Activated CD8-positive, alpha-beta memory T cell treated with anti-CD3 and anti-CD28 coated beads, Interleukin-2, amount 10 ng/mL, durations not matched to agents 7 days and 5 days (primary cell): ENCODE measurements at places on chromosomes 6 and 20.

GRCh38 chr6:34953061-34954025 lies 64.3 kb downstream of the ANKS1A start:
- no peaks in the 10 kb centered on the region for H3K27me3 ChIP-seq
- DNase-seq: no peak
- H3K4me3 ChIP-seq: no peak overlapping the region
- no peak overlapping the region for H3K27ac ChIP-seq
- H3K36me3 ChIP-seq: no peaks in the 10 kb centered on the region

DNA sequence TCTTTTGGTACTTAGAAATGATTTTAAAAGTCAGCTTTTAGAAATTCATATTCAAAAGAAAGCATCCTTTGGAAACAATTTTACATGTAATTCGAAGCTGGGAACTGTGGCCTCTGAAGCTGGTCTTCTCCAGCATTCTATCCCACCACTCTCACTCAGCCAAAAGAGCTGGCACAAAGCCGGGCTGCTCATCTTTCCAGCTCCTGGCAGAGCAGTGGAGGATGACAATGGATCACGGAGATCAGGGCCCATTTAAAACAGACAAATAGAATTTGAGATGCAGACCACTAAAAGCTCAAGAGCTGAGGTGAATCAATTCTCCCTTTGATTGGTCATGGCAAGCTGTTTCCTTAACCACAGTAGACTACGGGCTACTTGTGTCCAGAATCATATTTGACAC lies 60.6 kb downstream of the OTOR start:
- no peak overlapping the region for H3K4me3 ChIP-seq
- peaks cover 28% of the 10 kb centered on the region for H3K27me3 ChIP-seq
- no peak overlapping the region for H3K27ac ChIP-seq

DNA sequence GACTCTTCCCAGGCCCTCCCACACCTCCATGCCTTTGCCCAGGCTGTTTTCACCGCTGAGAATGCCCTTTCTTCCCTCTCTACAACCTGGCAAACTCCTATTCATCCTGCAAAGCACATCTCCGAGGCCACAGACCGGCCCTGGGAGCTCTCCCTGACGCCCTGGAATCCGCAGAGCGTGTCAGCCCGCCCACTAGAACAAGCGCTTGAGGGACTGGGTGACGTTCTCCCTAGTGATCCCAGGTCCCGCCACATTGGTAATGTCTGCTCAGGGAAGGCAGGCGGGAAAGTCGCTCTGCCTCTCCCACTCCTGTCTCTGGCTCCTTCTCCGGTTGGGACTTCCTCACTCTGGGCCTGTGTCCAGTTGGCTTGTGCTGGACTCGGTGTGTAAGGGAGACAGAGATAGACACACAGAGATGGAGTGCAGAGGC lies 61.6 kb downstream of the SRC start:
- no peaks in the 10 kb centered on the region for H3K36me3 ChIP-seq
- H3K4me3 ChIP-seq: peak overlapping the region; percentile 1
- H3K27ac ChIP-seq: no peak overlapping the region
- DNase-seq: no peak

- H3K4me3 ChIP-seq: no peak overlapping the region
- DNase-seq: no peak
- H3K27ac ChIP-seq: no peak overlapping the region
Measured at GRCh38 chr6:143160015-143160414, 99.3 kb downstream of the AIG1 start.

GRCh38 chr6:136089876-136090275 lies 160.2 kb downstream of the MTFR2 start:
- H3K27ac ChIP-seq: no peak overlapping the region
- DNase-seq: no peak
- H3K4me3 ChIP-seq: no peak overlapping the region
- peaks cover 12% of the 10 kb centered on the region for H3K27me3 ChIP-seq
- no peaks in the 10 kb centered on the region for H3K4me1 ChIP-seq
- no peaks in the 10 kb centered on the region for H3K36me3 ChIP-seq

GRCh38 chr6:82589509-82590206 lies 226.0 kb downstream of the TPBG start:
- H3K27ac ChIP-seq: no peak overlapping the region
- H3K4me3 ChIP-seq: no peak overlapping the region
- no peaks in the 10 kb centered on the region for H3K36me3 ChIP-seq
- peaks cover 3% of the 10 kb centered on the region for H3K4me1 ChIP-seq
- no peaks in the 10 kb centered on the region for H3K27me3 ChIP-seq
- DNase-seq: no peak

DNA sequence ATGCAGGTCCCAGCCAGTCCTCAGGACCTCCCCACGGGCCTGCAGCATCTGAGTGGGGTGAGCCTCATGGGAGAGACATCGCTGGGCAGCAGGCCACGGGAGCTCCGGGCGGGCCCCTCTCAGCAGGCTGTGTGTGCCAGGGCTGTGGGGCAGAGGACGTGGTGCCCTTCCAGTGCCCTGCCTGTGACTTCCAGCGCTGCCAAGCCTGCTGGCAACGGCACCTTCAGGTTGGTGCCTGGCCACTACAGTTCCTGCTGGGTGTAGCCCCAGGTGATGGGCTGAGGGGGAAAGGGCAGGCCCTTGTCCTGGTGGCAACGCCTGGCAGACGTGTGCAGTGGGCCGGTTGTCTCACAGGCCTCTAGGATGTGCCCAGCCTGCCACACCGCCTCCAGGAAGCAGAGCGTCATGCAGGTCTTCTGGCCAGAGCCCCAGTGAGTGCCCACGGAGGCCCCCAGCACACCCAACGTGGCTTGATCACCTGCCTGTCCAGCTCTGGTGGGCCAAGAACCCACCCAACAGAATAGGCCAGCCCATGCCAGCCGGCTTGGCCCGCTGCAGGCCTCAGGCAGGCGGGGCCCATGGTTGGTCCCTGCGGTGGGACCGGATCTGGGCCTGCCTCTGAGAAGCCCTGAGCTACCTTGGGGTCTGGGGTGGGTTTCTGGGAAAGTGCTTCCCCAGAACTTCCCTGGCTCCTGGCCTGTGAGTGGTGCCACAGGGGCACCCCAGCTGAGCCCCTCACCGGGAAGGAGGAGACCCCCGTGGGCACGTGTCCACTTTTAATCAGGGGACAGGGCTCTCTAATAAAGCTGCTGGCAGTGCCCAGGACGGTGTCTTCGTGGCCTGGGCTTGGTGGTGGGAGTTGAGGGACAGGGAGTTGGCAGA lies 787 bp upstream of the TNFRSF6B start:
- H3K36me3 ChIP-seq: peaks cover 10% of the 10 kb centered on the region
- H3K4me1 ChIP-seq: peaks cover 20% of the 10 kb centered on the region
- H3K27me3 ChIP-seq: no peaks in the 10 kb centered on the region
- no peak overlapping the region for H3K27ac ChIP-seq
- DNase-seq: no peak

DNA sequence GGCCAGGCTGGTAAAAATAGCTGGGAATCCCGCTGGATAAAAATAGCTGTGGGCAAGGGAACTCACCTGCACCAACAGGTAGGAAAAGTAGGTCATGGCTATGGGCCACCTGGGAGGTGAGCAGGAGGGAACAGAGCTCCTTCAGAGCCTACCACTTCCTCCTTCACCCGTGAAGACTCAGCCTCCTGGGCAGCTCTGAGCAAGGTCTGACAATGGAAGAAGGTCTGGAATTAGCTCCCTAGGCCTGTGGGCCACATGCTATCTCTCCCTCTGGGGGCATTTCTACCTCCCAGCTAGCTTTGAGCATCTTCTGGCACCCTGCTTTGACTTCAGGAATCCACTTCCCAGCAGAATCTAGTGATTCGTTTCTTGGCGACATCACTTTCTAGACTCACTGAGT lies 153.9 kb downstream of the MRPL14 start:
- no peak for DNase-seq
- no peaks in the 10 kb centered on the region for H3K36me3 ChIP-seq
- H3K4me3 ChIP-seq: no peak overlapping the region
- peaks cover 42% of the 10 kb centered on the region for H3K27me3 ChIP-seq
- no peak overlapping the region for H3K27ac ChIP-seq
